ENCODE measurements at places on chromosomes 3 and 15.

- DNase-seq = peak; percentile 62
Observed at GRCh38 chr15:68817304-68818065, 3.2 kb downstream of the ANP32A start.

- DNase-seq = no peak
Observed at GRCh38 chr3:38141173-38141951, 2.9 kb downstream of the MYD88 start.

- peak; percentile 69 for DNase-seq
Observed at GRCh38 chr3:128316481-128316891, 150.2 kb downstream of the DNAJB8 start.

DNA sequence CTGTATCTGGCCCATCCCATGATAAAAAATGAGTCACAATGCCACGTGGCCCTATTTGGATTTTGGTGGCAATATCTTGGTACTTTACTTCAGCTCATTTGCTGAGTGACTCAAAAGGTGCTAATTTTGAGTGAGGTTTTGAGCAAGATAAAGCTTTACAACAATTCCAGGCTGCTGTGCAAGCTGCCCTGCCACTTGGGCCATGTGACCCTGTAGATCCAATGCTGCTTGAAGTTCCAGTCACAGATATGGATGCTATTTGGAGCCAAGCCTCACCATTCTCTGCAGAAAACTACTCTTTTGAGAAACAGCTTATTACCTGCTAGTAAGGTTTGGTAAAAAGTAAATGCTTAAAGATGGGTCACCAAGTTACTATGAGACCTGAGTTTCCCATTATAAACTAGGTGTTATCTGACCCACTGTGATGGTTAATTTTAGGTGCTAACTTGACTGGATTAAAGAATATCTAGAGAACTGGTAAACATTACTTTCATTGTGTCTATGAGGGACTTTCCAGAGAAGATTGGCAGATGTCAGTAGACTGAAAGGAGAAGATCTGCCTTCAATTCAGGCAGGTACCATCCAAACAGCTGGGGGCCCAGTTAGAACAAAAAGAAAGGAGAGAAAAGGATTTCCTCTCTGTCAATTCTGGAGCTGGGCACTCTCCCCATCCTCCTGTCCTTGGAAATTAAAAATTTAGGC is 1083.9 kb downstream of the DIPK2A start:
- no peak for DNase-seq

DNA sequence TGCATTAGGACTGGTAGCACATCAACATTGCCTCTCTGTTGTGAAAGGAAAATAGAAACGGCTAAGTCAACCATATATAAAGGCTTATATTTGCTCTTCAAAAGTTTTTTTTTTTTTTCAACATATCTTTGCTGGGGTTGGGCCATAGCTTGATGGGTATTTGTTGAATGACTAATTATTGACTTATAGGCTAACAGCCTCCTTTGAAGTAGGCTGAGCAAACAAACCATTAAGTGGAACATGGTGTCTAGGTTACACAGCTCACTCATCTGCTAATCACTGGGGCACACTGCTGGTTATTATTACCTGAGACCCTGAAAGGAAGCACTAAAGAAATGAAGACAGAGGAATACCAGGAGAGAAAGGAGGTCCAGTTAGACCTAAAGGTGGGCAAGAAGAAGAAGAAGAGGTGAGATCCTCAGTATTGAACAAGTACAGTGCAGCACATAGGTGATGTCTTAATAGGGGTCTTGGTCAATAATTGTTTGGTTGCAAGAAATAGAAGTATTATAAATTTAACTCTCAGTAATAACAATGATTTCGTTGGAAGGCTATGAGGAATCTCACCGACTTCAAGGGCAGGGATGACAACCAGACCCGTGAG is 139.4 kb downstream of the RPLP1 start:
- DNase-seq = no peak

DNA sequence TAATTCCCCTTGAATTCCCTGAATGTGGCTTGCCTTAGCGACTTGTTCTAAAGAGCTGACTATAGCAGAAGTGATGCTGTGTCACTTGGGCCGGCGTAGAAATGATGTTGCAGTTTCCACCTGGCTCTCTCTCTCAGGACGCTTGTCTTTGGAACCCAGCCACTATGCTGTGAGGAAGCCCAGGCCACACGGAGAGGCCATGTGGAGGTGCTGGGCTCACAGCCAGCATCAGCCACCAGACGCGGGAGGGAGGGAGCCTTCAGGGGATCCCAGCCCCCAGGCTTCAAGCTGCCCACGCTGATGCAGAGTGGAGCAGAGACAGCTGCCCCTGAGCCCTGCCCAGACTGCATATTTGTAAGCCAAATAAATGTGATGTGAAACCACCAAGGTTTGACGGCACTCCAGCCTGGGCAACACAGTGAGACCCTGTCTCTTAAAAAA is 18.6 kb downstream of the RNU5B-1 start:
- no peak for DNase-seq

DNA sequence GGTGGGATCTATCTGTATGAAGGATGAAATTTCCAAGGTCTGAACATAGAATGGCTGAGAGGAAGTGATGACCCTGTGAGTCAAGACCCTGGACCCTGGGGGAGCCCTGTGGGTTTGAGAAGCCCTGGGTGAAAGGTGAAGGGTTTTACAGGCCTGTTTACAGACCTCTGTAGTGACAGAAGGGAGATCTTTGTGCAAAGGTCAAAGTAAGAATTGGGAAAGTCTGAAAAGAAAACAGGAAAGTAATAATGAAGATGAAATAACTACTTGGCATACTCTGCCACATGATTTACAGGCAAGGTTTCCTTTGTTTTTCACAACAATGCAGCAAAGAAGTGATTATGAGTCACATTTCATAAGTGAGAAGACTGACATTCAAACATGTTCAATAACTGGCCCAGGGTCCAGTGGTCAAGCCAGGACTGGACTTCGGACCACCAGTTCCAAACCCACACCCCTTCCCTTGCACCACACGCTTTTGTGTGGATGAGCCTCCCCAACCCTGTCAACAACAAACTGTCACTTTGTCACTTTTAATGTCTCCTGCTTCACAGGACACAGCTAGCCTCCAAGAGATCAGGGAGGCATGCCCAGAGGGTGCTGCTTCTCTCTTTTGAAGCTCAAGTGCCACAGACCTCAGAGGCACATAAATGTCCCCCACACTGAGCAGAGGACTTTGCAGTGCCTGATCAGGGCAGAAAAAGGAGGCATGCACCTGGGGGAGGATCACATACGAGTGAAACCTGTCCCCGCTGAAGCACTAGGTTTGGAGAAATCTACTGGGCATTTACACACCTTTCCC is 21.5 kb downstream of the CD86 start:
- DNase-seq = no peak

- DNase-seq = no peak
Observed at GRCh38 chr3:76527773-76528172, 512.1 kb upstream of the ROBO2 start.

DNA sequence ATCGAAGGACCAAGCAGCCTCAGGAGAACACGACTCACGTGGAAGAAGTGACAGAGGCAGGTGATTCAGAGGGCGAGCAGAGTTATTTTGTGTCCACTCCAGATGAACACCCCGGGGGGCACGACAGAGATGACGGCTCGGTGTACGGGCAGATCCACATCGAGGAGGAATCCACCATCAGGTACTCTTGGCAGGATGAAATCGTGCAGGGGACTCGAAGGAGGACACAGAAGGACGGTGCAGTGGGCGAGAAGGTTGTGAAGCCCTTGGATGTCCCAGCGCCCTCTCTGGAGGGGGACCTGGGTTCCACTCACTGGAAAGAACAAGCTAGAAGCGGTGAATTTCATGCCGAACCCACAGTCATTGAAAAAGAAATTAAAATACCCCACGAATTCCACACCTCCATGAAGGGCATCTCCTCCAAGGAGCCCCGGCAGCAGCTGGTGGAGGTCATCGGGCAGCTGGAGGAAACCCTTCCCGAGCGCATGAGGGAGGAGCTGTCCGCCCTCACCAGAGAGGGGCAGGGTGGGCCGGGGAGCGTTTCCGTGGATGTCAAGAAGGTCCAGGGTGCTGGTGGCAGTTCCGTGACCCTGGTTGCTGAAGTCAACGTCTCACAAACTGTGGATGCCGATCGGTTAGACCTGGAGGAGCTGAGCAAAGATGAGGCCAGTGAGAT is 26.0 kb downstream of the SYNM start:
- no peak for DNase-seq

DNA sequence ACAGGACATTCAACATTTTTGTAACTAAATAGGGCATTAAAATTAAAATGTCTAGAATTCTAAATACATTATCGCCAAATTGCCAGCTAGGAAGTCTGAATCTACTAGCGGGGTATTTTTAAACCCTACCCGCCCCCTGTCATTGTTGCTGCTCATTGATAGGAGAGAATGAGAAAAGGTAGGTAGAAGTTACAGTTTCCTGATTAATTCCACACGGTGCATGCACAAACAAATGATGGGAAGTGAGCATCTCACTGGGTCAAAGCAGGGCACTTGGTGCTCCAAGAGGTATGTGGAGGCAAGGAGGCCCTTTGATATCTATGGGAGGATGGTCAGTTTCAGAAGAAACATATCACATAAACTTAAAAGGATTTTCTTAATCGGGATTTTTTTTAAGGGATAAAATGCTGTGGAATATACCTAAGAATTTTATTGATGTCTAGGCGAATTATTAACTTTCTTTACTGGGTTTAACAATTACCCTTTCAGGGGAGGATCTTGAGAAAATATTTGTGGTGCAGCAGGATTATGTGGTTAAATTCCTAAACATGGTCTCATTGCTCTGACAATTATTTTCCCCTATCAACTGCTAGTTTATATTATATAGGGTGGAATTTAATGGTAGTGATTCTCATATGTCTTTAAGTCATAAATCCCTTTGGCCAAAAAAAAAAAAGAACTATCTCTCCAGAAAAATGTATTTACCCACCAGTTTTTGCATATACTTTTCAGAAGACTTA is 236.0 kb upstream of the GOLGA6L4 start:
- no peak for DNase-seq

DNA sequence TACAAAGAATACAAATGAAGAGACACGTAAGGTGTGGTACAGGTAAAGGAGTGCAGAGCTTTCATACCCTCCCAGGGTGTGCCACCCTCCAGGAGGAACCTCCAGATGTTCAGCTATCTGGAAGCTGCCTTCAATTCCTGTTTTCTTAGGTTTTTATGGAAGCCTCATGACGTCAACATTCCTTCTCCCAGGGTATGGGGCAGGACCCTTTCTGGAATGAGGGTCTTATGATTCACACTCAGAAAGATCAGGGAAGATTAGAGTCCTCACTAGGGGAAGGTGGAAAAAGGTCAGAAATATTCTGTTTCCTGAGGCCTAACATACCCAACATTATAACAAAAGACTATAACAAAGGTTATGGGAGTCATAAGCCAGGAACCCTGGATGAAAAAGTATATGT is 99.8 kb upstream of the PLCL2 start:
- DNase-seq = no peak

GRCh38 chr3:133977568-133977967 is 52.2 kb downstream of the SLCO2A1 start:
- DNase-seq = no peak

- DNase-seq = peak; percentile 4
Observed at GRCh38 chr15:79185199-79185598, 94.6 kb upstream of the RASGRF1 start.

GRCh38 chr15:100721758-100722550 is 119.6 kb downstream of the ASB7 start:
- DNase-seq = no peak

DNA sequence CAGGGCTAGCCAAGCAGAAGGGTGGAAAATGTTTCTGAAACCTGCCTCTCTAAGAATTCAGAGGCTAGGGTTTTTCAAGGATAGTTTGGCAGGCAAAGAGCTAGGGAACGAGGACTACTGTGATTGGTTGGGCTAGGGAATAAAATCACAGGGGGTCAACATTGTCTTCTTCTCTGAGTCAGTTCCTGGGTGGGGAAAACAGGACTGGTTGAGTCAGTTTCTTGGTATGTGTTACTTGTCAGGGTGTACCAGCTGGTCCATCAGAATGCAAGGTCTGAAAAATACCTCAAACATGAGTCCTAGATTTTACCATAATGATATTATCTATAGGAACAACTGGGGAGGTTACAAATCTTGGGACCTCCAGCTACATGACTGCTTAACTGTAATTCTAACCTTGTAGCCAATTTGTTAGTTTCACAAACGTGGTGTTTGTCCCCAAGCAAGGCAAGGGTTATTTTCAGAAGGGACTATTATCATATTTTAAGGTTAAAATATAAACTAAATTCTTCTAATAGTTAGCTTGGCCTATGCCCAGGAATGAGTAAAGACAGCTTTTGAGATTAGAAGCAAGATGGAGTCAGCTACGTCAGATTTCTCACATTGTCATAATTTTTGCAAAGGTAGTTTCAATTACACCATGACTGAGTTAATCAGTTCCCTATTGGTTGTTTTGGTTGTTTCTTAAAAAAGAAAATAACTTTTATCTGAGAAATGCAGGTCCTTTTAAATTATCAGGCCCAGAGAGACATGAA is 231.5 kb downstream of the ALCAM start:
- DNase-seq = no peak

GRCh38 chr15:29014493-29014892 is 128.7 kb downstream of the APBA2 start:
- DNase-seq = no peak

DNA sequence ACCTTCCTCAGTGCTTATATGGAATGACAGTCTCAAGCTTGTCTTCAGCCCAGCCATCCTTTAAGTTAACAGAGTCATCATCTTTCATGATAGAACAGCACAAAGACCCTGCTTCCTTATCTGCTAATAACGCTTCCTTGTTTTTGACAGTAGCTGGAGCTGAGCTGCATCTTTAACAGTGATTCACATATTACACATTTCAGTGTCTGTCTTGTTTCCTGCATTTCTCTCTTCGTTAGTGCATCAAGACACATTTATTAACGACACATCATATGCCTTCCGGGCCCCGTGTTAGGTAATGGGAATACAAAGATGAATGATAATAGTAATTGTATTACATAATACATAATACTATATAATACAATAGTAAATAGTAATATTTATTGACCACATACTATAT is 30.2 kb upstream of the GREM1 start:
- DNase-seq = no peak

DNA sequence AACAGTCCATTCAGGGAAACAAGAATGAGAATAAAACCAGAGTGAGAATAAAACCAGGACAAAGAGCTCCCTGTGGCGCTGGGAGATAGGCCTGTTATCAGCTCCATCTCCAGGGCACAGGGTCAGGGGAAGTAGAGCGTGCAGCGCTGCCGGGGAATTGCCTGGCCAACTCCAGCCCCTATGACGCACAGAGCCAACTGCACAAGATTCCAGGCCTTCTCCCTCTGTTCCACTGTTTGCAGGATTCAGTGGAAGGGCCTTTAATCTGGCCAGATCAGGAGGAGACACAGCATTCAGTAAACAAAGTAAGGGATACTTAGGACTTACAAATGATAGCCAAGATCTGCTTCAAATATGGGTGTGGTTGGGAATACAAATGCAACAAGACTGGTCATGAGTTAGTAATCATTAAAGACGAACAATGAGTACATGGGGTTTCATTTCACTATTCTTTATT is 49.4 kb downstream of the ITGB5 start:
- DNase-seq = no peak

- no peak for DNase-seq
Observed at GRCh38 chr3:49417516-49418120, 4.7 kb downstream of the AMT start.

- no peak for DNase-seq
Observed at GRCh38 chr3:113602256-113602655, 69.9 kb downstream of the SIDT1 start.

Data from CD8-positive, alpha-beta T cell (primary cell).